Mucosa of descending colon (tissue), 3 donors: ENCODE measurements at places on chromosomes 12 and 14.

GRCh38 chr12:117141097-117141898, 42.1 kb upstream of the TESC start:
- DNase-seq = no peak

DNA sequence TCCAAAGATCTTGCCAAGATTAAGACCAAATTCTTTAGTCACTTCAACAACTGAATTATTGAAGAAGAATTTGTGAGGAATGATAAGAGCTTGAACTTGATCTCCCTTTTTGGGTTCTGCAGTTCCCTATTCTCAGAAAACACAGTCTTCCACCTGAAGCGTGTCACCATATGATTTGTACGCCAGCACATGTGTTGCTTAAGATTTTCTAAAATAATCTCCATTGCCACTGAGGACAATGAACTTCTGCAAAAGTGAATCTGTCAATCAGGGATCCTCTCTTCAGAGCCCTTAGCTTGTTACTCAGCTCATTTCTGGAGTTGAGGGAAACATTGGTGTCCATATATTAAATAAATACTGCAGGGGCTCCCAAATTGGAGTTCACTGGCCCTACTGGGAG, 4.2 kb upstream of the SPIC start:
- no peak for DNase-seq

GRCh38 chr12:5171701-5172100, 128.0 kb downstream of the KCNA5 start:
- peak; percentile 18 for DNase-seq

- no peak for DNase-seq
These were observed 43.8 kb upstream of the TSPAN11 start for GRCh38 chr12:30882706-30883105.

DNA sequence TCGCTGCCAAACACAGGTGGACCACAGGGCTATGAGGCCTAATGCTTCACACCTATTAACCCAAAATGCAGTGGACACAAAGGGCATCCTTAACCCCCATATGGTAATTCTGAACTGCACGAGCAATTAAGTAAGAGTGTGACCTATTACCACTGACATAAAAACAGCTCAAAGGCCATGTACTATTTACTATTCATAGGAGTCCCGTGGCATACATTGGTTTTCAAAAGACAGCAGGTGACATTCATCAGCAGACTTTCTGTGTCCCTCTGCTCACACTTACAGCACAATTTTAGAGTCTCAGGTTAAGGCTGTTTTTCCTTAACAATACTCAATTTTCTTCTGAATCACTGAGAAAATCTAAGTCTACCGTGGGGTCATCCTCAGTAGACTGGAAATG, 23.1 kb upstream of the TMCC3 start:
- no peak for DNase-seq

DNA sequence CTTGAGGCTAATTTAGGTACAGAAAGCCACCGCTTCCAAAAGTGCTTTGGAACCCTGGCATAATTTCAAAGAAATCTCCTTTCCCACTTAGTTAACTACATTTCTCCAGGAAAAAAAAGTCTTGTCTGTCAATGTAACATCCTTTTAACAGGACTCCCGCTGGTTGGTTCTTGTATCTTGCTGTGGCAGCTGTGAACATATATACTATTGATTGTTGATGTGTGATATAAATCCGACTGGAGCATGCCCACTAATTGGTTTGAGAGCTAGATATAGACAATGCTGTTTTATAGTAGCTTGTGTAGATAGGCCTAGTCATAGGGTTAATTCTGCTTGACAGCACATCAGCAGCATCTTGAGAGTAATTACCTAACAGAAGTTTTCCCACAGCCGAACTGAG, 89.6 kb downstream of the MSRB3 start:
- DNase-seq = no peak

DNA sequence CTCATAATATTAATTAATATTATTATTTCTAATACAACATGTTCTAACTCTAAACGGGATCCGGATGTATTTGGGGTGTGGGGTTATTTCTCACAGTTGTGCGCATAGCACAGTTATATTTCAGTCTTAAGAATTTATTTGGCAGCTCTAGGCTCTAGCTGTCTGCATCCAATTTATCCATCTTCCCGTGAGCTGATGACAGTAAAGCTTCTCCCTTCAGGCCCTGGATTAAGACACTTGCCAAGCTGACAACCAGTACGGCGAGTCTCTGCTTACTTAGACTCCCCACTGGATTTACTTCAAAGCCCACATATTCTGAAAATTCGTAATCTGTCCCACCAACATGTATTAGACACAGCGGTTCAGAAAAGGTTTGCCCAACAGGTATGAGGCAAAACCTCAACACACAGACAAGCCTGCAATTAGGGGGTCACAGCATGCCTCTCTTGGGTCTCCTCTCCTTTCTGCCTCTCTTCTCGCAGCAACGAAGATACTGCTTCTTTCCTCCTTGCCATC, 232.9 kb upstream of the TMTC1 start:
- no peak for DNase-seq

GRCh38 chr12:88623777-88624548, 43.7 kb upstream of the KITLG start:
- no peak for DNase-seq

DNA sequence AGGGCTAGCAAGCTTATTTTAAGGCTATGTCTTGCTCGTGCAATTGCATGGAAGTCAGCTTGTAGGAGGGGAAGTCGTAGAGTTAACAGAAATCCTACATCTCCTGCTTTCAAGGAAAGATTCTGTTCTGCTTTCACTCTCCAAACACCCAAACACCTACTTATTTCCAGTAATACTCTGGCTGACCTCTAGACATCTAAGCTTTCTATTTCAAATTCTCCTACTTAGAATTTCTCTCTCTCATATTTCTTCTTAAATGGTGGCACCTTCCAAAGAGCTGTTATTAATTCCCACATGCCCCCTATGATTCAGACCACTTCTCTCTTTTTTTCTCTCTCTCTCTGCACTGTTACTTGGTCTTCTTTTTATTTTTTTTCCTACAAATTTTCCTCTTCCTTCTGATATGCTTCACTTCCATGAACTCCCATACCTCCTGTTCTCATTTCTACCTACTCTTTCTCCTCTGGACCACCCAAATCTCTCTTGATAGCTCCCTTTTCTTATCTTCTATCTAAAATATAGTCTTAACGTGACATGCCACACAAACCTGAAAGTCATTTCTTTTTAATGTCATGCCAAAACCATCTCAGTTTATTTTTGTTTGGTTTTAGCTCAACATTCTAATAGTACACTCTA, 90.8 kb downstream of the RPS6KA5 start:
- no peak for DNase-seq

DNA sequence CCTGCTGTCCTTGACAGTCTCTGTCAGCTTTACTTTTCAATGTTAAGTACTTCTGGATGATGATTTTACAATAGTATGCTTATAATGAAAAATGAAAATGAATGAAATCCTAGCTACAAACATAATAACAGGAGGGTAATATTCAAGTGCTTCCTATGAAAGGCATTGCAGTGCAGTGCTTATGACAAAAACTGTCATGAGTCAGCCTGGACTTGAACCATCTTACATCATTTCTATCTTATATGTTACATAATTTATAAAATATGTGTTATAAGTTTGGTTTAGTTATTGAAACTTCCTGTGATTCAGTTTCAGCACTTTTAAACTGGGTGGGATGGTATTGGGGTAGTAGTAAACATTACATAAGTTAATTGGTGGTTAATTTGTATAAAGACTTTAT, 451.7 kb downstream of the TMEM117 start:
- DNase-seq = no peak

GRCh38 chr12:105270671-105271255, 34.8 kb upstream of the APPL2 start:
- no peak for DNase-seq
